ENCODE measurements at places on chromosomes 12 and 14.

DNA sequence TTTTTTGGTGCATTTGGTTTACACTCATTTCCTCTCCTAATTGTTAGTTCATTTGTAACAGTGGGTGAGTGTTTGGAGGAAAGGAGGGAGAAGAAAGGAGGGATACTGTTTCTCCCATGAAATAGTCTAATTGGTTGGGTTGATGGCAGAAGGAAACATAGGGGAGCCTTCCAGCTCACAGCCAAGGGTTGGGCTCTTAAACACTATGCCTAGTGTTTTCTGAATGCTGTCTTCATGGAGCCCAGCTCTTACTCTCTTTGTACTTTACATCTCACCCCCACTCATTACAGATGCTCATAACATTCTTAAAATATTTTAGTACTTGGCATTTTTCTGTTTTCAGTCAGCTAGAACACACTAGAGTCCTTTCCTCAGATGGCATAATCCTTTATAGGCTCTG is 38.2 kb downstream of the BAZ2A start:
- DNase-seq = no peak

GRCh38 chr12:105738051-105738450 is 400.7 kb downstream of the NUAK1 start:
- DNase-seq = no peak

- no peak for DNase-seq
Measured at GRCh38 chr14:102194856-102195255, 55.2 kb downstream of the WDR20 start.

GRCh38 chr14:60981633-60982455 is 799 bp downstream of the SLC38A6 start:
- no peak for DNase-seq

- no peak for DNase-seq
Measured at GRCh38 chr12:125922330-125922729, 857.1 kb downstream of the AACS start.

- DNase-seq = no peak
Measured at GRCh38 chr12:5535541-5535940, 103.6 kb downstream of the NTF3 start.

- DNase-seq = no peak
Measured at GRCh38 chr12:128905003-128905544, 51.8 kb downstream of the GLT1D1 start.

DNA sequence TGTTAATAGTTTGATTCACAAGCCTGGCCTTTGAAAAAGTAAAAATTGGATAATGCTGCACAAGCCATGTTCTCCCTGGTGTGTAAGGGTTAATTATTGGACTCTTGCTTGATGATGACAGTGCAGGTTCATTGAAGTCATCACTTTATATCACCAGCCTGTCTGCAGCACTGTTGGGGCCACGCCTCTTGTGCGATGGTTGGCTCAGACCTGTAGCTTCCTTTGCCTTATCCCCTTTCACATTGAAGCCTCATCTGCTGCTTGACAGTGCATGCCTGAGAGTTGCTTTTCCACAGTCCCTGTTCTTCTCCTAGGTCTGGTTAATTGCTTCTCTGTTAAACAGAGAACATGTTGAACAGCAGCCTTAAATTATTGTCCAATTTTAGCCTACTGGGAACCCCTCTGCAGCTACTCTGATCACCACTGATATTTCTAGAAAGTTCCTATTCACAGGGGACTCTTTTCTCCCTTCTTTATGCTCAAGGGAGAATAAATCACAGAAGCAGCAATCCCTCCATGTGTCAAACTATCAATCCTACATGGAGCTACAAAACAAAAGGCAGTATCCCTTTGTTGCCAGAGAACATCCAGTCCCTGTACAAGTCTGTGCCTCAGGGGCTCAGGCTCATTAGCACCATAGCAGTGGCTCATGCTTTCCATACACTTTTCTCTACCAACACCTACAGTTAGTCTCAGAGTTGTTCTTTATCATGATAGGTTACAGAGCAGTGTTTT is 322.1 kb downstream of the RGS6 start:
- no peak for DNase-seq

DNA sequence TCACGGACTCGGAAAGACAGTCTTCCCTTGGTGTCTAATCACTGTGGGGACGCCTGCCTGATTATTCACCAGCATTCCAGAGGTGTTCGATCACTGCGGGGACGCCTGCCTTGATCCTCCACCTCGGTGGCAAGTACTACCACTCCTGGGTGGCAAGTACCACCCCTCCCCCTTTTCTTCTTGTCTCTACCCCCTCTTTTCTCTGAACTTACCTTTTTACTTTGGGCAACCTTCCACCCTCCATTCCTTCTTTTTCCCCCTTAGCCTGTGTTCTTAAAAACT is 12.0 kb upstream of the LGMN start:
- DNase-seq = no peak

GRCh38 chr12:113196990-113197389 is 11.5 kb downstream of the RITA1 start:
- DNase-seq = no peak

GRCh38 chr12:23421556-23421955 is 527.9 kb downstream of the SOX5 start:
- no peak for DNase-seq

- no peak for DNase-seq
Measured at GRCh38 chr12:45406988-45407850, 191.3 kb downstream of the ANO6 start.

DNA sequence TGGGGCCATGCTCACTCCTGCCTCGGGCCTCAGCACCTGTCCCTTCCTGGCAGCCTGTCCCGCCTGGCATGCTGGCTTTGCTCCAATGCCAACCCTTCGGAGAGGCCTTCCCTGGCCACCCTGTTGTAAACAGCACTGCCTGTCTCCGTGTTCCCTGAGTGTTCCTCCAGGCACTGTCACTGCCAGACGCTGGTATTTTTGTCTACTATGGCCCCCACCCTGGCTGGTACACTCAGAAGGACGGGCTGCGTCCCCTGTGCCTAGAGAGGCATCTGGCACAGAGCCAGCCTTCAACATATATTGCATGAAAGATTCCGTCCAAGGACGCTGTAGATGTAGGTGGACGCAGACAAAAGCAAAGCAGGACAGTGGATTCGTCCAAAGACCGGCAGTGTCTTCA is 2.7 kb upstream of the ASPG start:
- no peak for DNase-seq

DNA sequence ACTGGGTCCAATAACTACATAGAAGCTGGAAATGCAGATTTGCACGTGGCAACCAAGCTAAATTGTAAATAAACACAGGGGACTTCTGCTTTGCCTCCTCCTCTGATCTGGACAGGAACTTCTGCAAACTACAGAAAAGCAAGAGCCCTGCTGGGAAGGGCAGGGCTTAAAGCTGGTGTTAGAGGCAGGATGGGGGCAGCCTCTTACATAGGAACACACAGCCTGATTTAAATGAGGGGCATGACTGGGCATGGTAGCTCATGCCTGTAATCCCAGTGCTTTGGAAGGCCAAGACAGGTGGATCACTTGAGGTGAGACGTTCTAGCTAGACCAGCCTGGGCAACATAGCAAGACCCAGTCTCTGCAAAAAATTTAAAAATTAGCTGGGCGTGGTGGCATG is 46.7 kb downstream of the ERH start:
- no peak for DNase-seq

DNA sequence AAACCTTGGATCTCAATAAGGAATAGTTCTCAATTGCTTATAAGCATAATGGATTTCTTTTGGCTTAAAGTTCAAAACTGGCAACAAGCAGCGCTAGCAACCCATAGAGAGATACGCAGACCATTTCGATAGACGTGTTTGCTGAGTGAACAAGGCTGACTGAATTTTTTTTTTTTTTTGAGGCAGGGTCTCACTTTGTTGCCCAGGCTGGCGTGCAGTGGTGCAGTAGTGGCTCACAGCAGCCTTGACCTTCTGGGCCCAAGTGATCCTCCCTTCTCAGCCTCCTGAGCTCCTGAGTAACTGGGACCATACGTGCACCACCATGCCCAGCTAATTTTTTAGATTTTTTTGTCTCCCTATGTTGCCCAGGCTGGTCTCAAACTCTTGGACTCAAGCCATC is 1.4 kb upstream of the AKAP5 start:
- DNase-seq = no peak

DNA sequence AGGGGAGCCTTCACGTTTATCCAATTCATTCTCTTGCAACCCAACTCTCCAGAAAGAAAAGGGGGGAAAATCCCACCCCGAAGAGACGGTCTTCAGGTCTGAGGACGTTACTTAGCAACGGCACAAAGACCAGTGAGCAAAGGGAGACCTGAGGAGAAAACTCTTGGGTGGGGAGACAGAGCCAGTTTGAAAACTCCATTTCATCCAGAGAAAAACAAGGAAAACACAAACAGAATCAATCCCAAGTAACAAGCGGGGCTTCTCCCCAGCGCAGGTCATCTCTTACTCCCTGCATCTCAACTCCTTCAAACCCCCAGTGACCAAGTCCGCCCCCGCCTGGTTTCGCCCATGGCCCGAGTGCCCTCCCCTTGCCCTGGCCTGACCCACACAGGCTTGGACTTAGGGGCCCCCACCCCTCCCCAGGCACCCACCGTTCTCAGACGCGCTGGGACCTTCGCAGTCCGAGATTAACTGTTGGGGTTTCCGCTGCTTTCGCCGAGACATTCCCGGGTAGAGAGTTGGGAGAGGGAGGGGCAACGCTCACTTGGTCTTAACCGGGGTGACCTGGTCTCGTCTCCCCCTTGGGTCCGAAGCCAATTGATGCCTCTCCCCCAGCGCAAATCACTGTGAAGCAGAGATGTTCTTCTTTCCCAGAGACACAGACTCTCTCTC is 10.4 kb upstream of the SALL2 start:
- no peak for DNase-seq

DNA sequence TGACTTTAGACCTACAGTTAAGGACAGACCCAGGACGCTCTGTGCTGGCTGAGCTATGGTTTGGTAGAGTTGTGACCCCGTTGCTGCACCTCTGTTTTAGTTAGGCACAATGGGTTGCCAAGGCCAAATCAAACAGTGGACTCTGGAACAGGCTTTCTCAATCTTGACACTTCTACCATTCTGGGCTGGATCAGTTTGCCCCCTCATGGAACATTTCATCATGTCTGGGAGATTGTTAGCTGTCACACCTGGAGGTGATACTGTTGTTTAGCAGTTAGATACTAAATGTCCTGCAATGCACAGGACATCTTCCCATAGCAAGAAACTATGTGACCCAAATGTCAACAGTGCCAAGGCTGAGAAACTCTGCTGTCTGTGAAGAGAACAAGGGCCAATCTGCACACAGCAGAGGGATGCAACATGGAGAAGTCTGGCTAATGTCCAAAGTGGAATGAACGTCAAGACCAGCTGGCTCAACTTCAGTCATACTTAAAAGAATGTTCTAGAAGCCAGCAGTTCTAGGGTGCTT is 65.6 kb upstream of the DICER1 start:
- no peak for DNase-seq

DNA sequence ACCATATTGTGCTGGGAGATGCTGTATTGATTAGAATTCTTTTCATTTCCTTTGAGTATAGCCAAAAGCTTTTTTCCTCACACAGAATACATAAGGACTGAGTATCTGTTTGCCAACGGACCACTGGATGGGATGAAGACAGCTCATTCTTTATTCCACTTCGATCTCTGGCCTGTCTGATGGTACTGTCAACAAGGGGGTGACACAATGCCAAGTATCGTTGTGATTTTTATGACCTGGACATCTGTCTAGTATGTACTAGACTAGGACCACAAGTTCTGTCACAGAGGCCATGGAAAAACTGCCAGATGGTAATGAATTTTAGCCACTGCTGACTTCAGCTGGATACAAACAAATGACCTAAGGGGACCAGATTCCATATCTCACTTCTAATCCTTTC is 502.7 kb downstream of the SOX5 start:
- DNase-seq = no peak

DNA sequence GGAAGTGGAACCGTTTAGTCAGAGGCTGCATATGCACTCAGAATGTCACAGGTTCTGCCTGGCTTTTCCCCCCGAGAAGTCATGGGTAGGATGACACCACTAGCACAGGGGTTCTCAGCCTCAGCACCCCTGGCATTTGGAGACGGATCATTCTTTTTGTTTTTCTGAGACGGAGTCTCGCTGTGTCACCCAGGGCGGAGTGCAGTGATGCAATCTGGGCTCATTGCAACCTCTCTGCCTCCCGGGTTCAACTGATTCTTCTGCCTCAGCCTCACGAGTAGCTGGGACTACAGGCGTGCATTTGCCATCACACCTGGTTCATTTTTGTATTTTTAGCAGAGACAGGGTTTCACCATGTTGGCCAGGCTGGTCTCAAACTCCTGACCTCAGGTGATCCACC is 28.1 kb downstream of the BCL7A start:
- no peak for DNase-seq

- DNase-seq = no peak
Measured at GRCh38 chr12:23813206-23813605, 136.3 kb downstream of the SOX5 start.

DNA sequence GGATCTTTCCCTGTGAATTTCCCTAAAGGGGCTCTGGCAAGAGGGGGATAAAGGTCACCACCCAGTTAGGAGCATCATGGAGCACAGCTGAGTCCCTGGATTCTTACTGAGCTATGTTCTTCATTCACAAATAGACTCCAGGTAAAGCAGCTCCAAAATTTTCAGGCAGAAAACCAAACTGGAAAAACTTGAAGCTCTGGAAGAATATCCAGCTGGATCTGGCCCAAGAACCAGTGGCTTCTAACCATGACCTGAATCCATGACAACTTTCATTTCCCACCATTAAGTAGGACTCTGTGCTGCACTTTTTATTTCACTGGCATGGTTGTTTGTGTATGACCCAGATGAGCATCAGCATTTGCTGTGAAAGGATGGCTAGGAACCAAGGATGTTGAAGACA is 180.4 kb upstream of the FKBP4 start:
- no peak for DNase-seq

GRCh38 chr12:57224973-57225679 is 4.4 kb upstream of the SHMT2 start:
- no peak for DNase-seq

DNA sequence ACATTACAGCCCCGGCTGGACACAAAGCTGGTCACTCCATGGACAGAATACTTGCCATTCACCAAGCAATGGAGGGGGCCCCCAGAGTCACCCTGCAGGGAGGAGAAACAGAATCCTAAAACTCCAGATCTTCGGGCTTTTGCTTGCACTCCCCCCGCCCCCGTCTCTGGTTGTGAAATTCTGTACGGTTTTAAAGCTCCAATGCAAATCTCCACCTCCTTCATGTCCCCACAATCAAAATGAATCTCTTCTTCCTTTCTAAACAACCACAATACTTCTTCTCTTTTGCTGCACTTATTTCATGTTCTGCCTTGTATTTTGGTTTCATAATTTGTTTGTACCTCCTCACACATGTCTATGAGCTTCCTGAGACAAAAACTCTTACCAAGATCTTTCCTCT is 5.8 kb upstream of the BIN2 start:
- no peak for DNase-seq

DNA sequence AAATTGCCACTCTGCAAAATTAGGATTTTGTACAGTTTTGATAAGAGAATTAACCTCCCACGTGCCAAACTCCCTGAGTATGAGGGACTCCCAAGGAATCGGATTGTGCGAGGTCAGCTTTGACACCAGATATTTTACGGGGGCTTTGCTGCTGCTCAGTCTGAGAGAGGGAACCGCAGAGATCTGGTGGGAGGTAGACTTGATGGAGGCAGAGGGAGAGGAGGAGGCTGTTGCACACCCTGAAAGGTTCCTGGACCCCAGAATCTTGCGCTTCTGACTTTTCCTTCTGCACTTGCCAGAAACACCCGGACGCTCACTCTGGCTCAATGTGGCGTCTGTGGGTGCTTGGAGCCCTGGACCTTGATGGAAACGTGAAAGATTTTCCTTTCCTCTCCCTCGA is 83.9 kb downstream of the PAPOLA start:
- DNase-seq = no peak

All from activated gamma-delta T cell (primary cell).